ENCODE measurements at places on chromosomes 12 and 14. TPM values are rescaled to one million over a fixed set of nuclear protein-coding genes. Genes with fewer than 3 reads are reported as not detected.

GRCh38 chr12:2234646-2235350, 182.0 kb downstream of the CACNA1C start:
- DNase-seq: no peak

- DNase-seq: no peak
Observed at GRCh38 chr12:22860926-22861325, 236.0 kb downstream of the ETNK1 start.

DNA sequence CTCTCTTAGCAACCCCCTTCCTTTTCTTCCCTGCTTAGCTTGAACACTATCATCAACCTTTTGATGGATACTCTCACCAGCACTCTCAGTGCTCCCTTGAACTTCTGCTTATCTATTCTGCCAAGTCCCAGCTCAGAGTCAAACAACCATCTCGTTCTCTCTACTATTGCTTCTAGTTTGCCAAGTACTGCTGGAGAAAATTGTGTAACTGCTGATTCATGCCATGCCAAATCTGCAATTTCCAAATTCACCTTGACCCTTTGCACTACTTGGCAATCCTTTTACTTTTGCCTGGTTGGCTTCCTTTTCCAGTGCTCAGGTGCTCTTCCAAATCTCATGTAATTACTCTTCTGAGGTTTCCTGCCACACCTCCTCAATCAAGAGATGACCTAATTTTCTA, 2.8 kb upstream of the CCDC196 start:
- no peak for DNase-seq

Gene ATP23
- total RNA-seq: 33.1 TPM

Gene A2ML1
- total RNA-seq: not detected

Gene TAS2R46
- total RNA-seq: 4.6 TPM

Gene KRT74
- not detected for total RNA-seq

Gene AQP5
- 4.6 TPM for total RNA-seq

Measured in breast epithelium (tissue), 4 donors.